ENCODE measurements at places on chromosomes 7 and 10.

- no peak for DNase-seq
Observed at GRCh38 chr7:39164887-39165286, 187.2 kb downstream of the POU6F2 start.

DNA sequence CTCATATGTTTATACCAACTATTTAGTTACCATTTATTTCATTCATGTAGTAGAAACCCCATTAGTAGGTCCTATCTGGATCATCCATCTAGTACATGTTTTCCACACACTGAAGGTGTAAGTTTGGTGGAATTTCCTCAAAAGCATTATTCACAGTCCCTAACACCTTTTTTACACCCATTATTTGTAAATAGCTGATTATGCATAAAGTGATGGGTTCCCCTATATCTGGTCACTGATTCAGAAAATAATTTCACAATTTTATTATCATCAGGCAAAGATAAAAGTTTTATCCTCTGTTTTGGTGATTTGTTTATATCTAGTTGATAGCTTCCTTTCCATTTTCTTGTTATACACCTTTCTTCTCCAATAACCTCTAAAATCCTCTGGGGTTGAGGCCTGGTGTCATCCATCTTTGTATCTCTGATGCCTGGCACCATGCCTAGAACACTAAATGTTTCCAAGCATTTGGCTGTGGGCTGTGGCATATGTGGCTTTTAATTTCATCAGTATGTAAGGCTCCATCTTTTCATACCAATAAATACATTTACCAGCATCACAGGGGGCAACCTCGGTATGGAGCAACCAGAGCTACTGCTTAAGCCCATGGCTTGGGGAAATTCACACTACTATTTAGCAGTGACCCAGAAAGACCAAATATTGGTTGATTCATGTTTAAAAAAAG is 1089.5 kb upstream of the LRRN3 start:
- no peak for DNase-seq

DNA sequence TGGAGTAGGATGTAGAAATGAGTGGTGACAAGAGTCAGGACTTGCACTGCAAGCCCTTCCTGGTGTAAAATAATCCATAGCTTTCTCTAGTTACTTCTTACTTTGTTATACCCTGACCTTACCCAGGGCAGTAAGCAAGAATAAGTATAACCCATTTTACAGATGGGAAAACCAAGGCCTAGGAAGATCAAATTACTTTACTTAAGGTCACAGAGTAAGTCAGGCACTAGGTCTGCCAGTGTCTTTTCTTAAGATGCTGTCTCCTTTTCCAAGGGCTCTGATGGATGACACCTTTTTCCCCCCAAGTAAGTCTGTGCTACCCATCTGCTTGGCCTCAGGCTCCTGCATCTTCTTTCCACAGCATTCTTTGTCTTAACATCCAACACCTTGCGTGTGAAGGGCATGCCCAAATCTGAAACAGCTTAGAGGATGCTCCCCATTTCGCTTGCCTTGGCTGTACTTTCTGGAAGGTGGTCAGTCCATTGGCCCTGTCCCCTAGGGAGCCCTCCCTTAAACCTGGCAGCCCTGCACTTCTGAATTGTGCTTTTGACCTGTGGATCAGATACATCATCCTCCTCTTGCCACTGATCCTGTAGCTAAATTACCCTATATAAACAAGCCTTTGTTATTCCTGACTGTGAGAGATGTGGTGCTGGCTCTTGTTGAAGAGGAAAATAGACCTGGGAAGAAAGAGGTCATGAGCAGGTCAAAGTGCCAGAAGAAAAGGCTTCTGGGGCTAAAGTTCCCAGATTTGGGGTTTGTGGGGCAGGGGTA is 168.6 kb downstream of the LRMDA start:
- no peak for DNase-seq

- no peak for DNase-seq
Observed at GRCh38 chr10:13502380-13502779, 26.4 kb downstream of the BEND7 start.

GRCh38 chr7:149229526-149229925 is 9.9 kb upstream of the ZNF212 start:
- DNase-seq = no peak

- DNase-seq = no peak
Observed at GRCh38 chr7:25964483-25964991, 187.5 kb upstream of the NFE2L3 start.

DNA sequence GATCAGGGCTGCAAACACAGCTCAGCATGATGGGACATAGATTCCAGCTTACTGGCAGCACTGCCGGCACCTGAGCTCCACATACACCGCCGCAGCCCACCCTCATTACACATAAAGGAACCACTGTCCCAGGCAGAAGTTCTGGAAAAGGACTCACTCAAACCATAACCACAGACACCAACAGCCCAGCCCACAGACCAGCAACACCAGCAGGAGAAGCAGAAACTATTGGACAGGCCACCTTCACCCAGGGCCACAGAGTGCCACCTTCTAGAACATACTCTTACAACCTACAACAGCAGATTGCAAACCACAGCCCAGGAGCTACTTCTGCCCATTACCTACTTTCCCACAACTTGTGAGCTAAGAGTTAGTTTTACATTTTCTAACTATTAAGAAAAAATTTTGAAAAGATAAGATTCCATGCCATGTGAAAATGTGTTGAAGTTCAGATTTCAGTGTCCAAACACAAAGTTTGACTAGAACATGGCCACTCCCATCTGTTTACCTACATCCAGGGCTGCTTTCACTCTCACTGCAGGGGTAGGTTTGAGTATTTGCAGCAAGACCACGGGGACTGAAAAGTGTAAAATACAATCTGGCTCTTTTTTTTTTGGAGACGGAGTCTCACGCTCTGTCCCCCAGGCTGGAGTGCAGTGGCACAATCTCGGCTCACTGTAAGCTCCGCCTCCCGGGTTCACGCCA is 153.0 kb downstream of the TNS3 start:
- DNase-seq = no peak

DNA sequence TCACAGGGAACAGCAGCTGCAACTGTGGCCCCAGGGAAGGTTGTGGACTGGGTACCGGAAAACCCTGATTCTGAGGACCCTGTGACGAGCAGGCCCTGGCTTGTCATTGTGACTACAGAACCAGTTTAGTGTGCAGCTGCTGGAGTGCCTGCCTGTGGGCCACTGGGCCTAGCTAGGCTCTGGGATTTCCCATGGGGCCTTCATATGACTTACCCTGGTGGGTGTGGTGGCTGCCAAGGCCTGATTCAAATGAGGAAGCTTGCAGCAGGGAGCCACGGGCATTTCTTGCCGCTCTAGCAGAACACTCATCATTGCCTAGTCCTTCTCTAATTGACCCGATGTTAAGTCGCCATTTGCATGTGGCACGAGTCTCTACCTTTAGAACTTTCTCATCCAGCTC is 14.7 kb upstream of the CAMK2G start:
- DNase-seq = no peak
